ENCODE measurements at places on chromosomes 13 and 19.

GRCh38 chr19:35379992-35380391, 9.1 kb downstream of the GPR42 start:
- DNase-seq, result no peak

- no peak for DNase-seq
These were observed 373.9 kb upstream of the TSHZ3 start for GRCh38 chr19:31723101-31723500.

GRCh38 chr19:46648060-46648960, 12.3 kb upstream of the GNG8 start:
- DNase-seq, result no peak

DNA sequence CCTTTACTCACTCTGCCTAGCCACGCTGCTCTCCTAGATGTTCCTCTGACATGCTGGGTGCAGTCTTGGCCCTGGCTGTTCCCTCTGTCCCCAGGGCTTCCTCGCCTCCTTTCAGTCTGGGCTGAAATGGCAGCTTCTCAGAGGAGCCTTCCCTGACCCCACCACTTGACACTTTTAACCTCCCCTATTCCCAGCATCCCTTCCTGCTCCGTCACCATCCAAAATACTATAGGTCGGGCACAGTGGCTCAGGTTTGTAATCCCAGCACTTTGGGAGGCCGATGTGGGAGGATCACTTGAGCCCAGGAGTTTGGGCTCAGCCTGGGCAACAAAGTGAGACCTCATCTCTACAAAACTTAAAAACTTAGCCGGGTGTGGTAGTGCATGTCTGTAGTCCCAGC, 2.6 kb downstream of the FAM187B start:
- DNase-seq, result no peak

DNA sequence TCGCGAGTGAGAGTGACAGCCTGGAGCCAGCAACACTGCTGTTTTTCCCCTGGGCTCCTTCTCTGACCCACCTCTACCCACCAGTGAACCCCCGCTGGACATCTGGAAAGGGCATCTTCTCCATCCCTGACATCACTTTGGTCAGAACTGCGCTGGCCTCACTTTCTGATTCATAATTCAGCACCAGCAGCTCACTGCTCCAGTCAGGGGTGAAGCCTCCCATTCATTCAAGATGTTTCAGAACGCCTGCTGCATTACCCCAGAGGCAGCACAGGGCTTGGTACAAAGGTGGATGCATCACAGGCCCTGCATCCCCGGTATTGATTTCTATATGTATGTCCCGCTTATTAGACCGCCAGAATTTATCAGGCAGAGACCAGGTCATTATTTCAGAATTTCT, 182.8 kb upstream of the TSHZ3 start:
- DNase-seq, result no peak

GRCh38 chr13:53445686-53446085, 417.1 kb downstream of the OLFM4 start:
- no peak for DNase-seq

DNA sequence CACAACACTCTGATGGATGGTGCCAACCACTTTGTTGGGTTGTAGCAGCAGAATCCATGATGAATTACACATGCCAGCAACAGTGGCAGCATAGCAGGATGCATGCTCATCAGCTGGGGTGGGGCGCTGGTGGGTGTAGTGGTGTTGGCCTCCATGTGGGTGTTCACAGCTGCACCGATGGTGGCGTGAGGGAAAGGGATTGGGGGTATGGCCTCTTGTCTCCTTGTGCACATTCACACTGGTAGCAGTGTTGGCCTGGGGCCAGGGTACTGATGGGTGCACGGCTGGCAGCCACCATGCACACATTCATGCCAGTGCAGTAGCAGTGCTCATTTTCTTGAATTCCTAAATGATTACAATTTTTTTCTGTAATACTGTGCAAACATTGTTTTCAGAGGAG, 2748.8 kb upstream of the PCDH20 start:
- no peak for DNase-seq

GRCh38 chr13:74203576-74203975, 69.4 kb upstream of the KLF12 start:
- no peak for DNase-seq

GRCh38 chr19:3459089-3459881, 21.0 kb downstream of the SMIM24 start:
- peak; percentile 57 for DNase-seq

DNA sequence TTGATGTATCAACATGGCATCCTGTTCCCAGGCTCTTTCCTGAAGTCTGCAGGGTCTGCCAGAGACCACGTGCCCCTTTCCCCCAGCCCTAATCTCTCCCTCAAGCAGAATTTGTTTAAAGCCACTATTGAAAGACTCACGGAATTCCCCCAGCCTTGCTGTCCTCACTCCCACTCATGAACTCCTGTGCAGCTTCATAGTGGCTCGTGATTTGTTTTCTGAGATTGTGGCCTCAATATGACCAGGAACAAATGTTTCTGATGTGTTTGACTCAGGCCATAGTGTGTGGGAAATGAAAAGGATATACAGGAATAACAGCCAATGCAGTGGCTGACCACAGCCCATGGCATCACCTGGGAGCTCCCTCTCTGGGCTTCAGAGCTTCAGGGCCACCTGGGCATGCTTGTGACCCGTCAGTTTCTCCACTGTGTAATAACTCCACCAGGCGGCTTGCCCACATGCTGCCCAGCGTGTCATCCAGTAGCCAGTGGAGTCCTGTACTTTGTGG, 8.1 kb upstream of the SERPINE3 start:
- DNase-seq, result no peak

- no peak for DNase-seq
These were observed 5.2 kb upstream of the DPP9 start for GRCh38 chr19:4728871-4729270.

GRCh38 chr13:40589285-40590109, 76.9 kb downstream of the FOXO1 start:
- DNase-seq, result peak; percentile 20

GRCh38 chr19:42498169-42498757, 30.0 kb downstream of the CEACAM1 start:
- DNase-seq, result no peak

- DNase-seq, result no peak
These were observed 3.1 kb upstream of the CTXN1 start for GRCh38 chr19:7928741-7929701.

DNA sequence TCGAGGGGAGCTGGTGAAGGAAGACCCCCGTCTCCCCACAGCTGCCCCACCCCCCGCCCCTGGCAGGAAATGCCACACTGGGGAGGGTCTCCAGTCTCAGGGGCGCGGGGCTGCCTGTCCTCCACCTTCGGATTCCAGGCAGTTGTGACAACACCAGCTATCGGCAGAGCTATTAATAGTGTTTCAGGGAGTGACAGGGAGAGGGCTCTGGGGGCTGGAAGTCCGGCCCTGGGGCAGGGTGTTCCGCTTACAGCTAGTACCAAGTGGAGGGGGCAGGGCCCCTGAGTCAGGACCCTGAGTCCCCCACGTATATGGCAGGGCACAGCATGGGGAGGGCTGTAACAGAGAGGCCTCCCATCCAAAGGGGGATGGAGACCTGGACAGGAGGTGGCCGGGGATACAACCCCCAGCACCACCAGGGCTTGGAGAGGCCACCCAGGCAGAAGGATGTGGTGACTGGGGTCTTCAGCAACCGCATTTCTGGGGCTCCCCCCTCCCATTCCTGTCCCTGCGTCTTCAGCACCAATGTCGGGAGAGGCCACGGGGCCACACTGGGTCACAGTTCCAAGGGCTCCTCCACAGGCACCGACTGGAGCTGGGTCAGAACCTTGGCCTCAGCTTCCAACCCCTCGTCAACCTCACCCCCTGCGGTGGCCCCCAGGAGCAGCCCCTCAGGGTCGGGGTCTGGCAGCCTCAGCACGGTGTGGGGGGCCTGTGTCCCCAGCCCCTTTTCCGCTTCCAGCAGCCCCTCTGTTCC, 3.9 kb downstream of the SIX5 start:
- no peak for DNase-seq

DNA sequence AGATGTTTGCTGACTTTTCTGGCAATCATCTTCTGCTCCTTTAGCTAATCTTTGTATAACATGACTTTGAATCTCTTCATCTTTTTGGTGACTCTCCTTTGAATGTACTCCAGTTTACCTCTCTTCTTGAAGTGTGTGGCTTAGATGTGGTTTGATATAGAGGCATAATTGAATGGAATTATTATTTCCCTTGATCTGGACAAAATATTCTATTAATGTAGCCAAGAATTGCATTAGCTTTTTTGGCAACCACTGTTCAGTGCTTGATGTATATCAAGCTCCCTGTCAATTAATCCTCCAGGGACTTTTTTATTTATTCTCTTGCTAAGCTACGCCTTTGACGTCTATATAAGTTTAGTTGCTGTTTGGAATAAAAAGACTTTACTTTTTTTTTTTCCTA, 490.8 kb downstream of the PCDH20 start:
- DNase-seq, result no peak

GRCh38 chr19:54252243-54252642, 4.8 kb downstream of the LILRB5 start:
- DNase-seq, result no peak

DNA sequence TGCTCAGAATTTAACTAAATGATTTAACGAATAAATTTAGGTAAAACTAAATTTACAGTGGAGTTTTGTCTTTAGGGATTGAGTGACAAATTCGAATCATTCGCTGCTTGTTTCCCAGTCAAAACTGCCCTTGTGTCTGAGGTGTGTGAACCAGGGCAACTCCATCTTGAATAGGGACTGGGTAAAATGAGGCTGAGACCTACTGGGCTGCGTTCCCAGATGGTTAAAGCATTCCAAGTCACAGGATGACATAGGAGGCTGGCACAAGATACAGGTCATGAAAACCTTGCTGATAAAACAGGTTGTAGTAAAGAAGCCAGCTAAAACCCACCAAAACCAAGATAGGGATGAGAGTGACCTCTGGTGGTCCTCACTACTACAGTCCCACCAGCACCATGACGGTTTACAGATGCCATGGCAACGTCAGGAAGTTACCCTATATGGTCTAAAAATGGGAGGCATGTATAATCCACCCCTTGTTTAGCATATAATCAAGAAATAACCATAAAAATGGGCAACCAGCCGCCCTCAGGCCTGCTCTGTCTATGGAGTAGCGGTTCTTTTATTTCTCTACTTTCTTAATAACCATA, 10.2 kb upstream of the ANKRD10 start:
- DNase-seq, result no peak

- no peak for DNase-seq
These were observed 10.5 kb upstream of the ZNF536 start for GRCh38 chr19:30361721-30362120.

DNA sequence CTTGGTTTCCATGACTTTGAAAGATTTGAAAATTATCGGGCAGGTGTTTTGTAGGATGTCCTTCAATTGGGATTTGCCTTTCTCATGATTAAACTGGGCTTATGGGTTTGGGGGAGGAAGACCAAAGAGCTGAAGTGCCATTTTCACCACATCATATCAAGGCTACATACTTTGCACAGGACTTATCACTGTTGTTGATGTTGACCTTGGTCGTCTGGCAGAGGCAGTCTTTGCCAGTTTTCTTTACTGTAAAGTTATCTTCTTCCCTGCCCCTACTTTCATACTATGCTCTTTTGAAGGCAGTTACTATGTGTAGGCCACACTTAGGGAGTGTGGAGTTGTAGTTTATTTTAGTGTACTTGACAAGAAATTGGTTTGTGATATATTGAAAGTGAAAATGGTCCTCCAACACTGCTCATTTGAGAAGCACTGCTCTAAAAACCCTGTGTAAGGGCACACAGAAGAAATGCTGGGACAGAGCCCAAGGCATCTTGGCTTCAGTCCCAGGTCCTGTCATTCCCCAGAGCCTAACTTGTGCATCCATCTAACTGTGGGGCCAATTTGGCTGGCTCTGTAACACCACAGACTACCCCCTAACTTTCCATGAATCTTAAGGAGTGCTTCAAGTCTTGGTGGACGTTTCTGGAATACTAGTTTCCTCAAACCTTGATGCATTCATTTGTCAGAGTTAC, 384.9 kb downstream of the KCNRG start:
- DNase-seq, result peak; percentile 84

- DNase-seq, result no peak
These were observed 13.3 kb downstream of the ZNF816 start for GRCh38 chr19:52949422-52949821.

- DNase-seq, result no peak
These were observed 8.1 kb upstream of the ARL11 start for GRCh38 chr13:49620170-49620621.

GRCh38 chr19:17255150-17255621, 9.4 kb downstream of the USHBP1 start:
- no peak for DNase-seq

DNA sequence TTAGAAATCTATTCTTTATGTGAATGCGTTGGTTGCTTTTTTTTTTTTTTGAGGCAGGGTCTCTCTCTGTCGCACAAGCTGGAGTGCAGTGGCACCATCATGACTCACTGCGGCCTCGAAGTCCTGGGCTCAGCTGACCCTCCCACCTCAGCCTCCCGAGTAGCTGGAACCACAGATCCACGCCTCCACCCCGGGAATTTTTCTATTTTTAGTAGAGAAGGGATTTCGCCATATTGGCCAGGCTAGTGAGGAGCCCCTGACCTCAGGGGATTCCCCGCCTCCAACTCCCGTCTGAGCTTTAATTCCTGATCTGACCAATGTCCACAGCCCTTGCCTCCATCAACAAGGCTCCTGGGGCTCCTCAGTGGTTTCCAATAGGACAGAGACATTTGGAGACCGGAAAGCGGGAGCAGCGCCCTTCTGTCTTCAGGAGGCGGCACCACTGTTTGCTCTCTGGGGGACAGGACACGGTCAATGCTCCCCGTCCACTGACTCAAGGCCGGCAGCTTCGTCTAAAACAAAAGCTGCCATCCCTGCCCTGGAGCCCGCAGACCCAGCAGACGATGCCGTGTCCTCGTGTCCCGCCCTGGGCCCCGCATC, 503 bp downstream of the TUBA3C start:
- DNase-seq, result no peak

DNA sequence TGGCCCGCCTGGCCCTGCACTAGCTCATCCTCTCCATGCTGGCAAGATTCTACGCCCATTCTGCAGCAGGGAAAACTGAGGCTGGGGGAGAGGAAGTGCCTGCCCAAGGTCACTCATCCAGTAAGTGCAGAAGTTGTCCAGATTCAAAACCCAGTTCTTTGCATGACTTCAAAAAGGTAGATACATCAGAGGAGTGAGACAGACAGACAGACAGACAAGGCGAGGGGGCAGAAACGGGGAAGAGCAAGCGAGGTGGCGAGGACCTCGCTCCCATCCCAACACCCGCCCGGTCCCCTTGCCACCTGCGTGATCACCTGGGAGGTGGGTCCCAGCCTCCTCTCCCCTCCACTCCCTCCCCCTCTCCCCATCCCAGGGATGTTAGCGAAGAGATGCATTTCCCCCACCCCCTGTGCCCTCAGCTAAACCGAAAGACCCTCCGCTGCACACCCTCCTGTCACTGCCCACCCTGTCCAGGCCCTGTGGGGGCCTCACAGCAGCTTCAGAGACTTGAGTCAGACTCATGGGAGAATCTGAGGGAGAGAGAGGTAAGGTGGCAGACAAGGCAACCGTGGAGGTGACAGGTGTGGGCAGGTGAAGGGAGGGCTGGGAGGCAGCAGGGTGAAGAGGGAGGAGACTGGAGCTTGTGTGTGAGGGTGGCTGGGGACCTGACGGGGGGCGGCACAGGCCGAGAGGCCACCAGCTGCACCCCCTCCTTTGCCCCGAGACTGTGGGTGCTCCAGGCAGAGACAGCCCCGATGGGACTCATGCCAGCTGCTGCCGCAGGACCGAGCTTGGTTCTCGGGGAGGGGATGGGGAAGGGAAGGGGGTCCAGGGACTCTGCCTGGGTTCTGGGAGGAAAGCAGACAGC, 18.9 kb downstream of the LRRC4B start:
- no peak for DNase-seq

- no peak for DNase-seq
These were observed 166.4 kb downstream of the EFNB2 start for GRCh38 chr13:106369091-106369490.

Measured in midbrain (tissue), 1 donor.